ENCODE measurements at places on chromosomes 4 and X.

- peak; percentile 22 for DNase-seq
These were observed 331.8 kb upstream of the TENM3 start for GRCh38 chr4:181911420-181911819.

DNA sequence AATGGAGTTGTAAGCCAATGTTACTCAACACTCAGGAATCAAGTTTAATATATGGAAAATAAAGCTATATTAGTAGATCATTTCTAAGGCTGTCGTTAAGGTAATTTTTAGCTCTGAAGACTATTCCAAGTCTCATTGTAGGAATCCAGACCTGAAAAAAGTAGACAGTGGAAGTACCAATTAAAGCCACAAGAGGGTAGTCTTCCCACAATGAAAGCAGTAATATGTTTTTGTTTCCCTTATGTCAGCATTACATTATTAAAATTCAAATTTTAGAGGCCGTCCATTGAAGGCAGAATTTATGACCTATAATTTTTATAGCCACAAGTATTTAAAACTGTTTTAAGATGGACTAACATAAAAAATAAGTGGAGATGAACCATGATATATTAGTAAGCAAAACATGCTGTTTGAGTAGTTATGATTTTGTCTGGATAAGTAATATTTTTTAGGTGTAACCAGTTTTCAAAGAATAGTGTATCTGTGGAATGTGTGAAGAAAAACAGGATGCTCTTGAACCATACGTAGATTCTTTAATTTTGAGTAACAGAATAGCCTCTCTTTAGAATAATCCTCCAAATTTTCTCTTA is 372.6 kb upstream of the TECRL start:
- DNase-seq, result peak; percentile 34

DNA sequence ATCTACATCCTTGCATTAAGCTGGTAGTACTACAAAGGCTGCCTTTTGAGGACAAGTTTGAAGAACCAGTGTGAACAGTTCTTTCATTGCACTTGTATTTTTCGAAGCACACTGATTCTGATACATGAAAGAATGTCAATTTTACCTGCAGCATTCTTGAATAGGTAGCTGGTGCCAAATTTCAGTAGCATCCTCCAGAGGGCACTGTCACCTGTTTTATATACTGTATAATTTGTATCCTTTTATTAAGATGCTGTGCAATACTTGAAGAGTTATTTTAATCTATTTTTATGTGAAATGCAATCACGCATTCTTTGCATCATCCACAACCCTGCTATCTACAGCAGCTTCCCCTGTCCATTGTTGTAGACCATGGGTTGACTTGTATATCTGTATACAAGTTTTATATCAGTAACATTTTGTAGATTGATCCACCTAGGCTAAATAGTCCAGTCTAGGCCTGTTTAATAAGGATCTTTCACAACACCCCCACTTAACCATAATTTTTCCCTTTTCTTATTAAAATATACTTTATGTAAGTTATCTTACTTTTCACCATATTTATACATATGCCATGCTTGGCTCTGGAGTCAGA is 325.7 kb downstream of the PCDH7 start:
- no peak for DNase-seq

DNA sequence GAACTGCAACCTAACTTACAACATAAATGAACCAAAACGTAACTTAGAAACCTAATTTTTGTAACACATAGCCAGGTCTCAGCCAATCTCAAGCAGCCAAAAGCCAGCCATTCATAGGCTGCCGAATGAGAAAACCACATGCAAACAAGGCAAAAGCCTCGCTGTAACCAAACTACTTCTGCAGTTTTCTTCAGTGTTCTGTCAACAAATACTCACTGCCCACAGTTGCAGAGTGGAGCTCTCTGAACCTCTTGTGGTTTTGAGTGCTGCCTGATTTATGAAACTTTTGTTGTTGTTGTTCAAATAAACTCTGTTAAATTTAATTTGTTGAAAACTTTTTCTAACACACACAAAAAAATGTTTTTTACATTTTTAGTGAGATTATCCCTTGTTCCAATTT is 251.2 kb downstream of the PAPSS1 start:
- no peak for DNase-seq

DNA sequence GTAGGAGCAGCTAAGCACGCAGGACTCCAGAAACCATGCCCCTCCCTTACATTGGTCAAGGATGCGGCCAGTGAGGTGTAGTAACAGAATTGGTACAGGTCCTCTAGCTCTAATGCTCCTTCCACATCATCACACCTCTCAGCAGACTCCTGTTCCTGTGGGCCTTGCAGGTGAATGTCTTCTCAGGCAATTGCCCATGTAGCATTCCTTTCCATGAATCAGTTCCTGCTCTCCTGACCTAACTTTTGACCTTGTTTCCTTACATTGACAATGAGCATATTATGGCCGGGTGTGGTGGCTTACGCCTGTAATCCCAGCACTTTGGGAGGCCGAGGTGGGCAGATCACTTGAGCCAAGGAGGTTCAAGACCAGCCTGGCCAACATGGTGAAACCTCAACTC is 31.3 kb downstream of the MAP7D3 start:
- DNase-seq, result no peak

DNA sequence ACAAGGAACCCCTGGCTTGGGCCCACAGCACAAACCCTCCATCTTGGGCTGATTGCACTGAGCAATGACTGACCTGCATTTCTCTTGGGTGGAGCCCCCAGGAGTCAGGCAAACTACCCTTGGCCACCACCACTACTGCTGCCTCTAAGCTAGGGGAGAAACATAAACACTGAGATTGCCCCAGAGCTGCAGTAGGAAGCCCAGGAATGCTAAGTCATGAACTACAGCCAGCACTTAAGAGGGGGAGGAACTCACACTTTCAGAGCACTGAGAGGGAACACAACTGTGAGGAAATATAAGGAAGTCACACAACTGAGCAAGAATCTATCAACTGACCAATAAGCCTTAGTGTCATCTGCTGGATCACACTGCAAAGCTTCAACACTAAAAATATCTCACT is 111.6 kb upstream of the PPP3CA start:
- no peak for DNase-seq

DNA sequence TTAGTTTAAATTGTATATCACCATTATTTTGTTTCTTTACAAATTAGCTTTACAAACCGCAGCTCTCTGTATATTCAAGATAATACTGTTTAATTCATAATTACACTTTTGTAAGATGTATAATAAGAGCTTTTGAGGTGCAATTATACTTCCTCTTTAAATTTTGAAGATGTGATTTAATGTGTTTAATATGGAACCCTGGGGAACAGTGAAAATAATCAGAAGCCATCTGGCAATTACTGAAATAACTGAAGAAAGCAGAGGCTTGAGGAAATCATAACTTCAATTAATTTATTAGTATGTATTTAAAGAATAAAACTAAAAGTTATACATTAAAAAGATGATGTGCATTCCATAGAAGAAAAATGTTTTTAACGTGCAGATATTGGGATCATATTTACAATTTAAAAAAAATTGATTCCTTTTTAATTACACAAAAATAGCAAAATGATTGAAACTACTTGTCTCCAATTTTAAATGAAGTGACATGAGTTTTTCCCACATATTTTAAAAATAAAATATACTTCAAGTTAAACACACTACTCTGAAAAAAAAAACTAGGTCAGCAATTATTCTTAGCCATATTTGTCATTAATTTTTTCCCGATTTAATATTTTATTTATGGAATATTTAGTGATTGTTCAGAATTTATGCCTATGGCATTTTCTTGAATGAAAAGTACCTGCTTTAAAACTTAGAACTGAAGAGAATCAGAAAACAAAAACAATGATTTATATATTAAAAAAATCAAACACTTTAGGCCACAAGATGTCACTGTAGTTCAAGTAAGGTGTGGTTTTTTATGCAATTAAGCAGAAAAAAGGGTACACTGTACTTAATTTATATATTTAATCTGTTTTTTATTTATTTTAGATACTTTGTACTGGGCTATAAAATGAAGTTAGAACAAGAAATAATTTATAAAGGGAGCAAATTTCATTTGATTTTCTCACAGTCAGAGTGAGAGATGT is 942.7 kb upstream of the NDST4 start:
- no peak for DNase-seq

DNA sequence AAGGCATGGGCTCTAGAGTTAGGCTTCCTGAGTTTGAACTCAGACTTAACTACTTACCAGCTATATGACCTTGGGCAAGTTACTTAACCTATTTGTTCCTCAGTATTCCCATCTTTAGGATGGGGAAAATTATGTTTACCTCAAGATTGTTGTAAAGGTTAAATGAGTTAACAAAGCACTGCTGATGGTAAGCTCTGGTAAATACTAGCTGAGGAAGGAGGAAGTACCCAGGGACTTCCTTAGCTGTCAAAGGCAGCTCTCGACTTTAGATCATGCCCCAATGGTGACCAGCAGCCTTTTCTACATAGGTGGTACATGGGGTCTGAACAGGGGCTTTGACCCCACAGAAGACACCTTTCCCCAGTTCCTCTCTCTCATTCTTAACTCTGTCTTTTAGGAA is 20.1 kb downstream of the ATP7A start:
- DNase-seq, result no peak

DNA sequence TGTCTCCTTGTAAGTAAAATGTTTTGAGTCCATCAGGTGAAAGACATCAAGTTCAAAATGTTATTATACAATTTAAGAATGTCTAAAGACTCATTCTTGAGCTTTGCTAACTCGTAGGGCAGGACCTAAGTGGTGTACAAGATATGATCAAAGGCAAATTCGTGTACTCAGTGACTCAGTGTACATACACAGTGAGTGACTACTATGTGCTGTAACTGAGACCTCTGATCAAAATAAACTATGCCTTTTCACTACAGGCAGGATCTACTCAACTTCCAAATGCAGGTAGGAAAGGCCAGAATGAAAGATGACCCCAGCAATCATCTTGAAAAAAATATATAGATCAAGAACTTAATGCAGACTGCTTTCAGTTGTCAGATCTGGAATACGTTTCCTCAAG is 49.9 kb downstream of the ADGRG2 start:
- DNase-seq, result no peak

DNA sequence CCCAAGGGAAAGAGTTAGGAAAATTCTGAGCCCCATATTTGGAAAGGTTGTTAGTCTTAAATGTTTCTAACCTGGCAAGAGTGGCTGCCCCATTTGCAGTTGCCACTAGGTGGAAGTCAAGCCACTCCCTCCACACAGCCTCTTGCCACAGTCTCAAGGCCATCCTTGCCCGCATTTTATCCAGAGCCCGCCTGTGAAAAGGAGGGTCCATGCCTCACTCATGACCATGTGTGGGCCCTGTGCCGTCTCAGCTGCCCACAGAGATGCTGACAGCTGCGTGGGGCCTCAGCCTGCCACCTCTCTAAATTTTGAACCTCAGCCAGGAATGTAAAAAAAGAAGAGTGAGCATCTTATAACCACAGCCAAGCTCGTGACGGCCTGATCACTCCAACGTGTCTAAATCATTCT is 201.5 kb upstream of the FAM241A start:
- peak; percentile 70 for DNase-seq

GRCh38 chrX:16882702-16883486 is 12.7 kb upstream of the RBBP7 start:
- DNase-seq, result peak; percentile 57

GRCh38 chrX:118221270-118221669 is 104.7 kb upstream of the KLHL13 start:
- no peak for DNase-seq

DNA sequence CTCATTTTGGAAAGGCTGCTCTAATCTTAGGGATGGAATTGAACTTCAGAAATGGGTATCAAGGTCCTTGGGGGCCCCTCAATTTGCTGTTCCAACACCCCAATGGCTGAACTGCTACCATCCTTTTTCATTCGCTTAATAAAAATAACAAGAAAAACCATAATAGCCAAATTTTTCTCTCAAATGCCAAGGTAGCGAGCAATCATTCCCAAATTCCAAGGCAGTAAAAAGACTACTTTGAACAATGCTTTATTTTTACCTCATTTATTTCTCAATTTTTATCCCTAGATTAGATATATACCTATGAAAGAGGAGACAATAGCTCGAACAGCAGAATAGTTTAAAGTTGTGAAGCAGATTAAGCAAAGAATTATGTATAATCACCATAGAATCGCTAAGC is 323.4 kb upstream of the SLC7A11 start:
- no peak for DNase-seq

GRCh38 chr4:118743867-118744266 is 58.7 kb downstream of the METTL14 start:
- DNase-seq, result peak; percentile 75

DNA sequence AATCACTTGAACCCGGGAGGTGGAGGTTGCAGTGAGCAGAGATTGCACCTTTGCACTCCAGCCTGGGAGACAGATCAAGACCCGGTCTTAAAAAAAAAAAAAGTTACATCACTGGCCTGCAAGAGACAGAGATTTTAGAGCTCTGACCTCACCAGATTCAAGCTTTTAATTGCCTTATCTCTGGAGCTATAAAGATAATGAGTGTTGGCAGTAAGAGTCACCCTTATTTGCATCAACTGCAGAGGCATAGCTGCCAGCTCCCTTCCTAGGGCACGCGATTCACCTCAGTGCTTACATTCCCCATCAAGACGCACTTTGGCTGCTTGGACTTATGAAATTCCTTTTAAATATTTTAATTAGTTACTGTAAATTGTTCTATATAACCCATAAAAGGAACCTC is 12.5 kb upstream of the SPATA4 start:
- no peak for DNase-seq

GRCh38 chrX:109952985-109953905 is 49.7 kb upstream of the TMEM164 start:
- no peak for DNase-seq

DNA sequence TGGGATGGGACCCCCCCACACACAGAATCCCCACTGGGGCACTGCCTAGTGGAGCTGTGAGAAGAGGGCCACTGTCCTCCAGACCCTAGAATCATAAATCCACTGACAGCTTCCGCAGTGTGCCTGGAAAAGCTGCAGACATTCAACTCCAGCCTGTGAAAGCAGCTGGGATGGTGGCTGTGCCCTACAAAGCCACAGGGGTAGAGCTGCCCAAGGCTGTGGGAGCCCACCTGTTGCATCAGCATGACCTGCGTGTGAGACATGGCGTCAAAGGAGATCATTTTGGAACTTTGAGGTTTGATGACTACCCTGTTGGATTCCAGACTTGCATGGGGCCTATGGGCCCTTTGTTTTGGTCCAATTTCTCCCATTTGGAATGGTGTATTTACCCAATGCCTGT is 22.3 kb downstream of the AIMP1 start:
- no peak for DNase-seq

DNA sequence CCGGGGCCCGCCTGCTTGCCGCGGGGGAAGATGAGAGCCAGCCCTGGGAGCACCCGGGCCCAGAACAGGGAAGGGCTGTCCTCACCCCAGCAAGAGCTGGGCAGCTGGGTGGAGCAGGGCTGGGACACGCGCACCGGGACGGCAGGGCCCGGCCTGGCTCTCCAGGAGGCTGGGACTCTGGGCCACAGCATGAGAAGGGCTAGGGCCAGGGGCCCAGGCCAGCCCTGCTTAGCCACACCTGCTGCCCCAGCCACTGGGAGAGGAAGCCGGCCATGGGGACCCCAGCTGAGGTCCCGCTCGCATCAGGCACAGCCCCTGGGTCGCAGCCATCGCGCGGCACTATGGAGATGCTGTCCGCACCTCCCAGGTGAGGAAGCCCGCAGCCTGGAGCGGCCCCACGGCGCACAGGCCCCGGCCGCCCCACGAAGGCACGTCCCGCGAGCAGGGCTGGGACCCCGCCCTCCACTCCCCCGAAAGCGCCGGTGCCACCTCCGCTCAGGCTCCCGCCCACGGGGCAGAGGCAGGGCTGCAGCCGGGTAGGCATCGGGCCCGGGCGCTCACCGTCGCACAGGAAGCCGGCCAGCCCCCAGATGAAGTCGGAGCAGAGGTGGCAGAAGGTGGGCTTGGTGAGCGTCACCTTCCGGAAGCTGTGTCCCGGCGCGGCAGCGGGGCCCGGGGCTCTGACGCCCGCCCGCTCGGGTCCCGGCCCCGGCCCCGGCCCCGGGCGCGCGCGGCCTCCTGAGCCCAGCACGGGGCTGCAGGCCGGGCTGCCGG is 531 bp downstream of the DGKQ start:
- DNase-seq, result peak; percentile 57
